Right lung (tissue), 10 donors: ENCODE measurements at places on chromosomes 7 and 10.

GRCh38 chr10:70293169-70293843 is 9.5 kb upstream of the NPFFR1 start:
- DNase-seq, result no peak

GRCh38 chr7:112108981-112109380 is 97.2 kb downstream of the DOCK4 start:
- no peak for DNase-seq

DNA sequence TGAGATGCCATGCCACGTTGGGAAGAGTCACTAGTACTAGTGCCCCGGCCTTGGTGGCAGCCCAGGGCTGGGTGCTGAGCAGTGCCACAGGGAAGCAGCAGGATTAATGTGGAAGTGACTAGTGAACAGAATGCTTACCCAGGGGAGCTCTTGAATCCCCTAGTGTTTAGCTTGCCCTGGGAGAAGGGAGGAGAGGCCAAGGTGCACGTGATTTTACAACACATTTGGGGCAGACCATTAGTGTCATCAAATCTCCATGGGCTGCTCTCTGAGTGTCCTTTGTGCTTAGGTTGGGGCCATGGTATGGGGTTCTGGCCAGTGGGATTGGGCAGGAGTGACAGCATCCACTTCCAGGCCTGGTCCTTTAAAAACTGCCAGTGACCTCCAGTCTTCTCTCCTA is 37.5 kb downstream of the ARHGAP22 start:
- DNase-seq, result no peak

GRCh38 chr10:28593811-28594210 is 60.9 kb downstream of the WAC start:
- DNase-seq, result no peak

DNA sequence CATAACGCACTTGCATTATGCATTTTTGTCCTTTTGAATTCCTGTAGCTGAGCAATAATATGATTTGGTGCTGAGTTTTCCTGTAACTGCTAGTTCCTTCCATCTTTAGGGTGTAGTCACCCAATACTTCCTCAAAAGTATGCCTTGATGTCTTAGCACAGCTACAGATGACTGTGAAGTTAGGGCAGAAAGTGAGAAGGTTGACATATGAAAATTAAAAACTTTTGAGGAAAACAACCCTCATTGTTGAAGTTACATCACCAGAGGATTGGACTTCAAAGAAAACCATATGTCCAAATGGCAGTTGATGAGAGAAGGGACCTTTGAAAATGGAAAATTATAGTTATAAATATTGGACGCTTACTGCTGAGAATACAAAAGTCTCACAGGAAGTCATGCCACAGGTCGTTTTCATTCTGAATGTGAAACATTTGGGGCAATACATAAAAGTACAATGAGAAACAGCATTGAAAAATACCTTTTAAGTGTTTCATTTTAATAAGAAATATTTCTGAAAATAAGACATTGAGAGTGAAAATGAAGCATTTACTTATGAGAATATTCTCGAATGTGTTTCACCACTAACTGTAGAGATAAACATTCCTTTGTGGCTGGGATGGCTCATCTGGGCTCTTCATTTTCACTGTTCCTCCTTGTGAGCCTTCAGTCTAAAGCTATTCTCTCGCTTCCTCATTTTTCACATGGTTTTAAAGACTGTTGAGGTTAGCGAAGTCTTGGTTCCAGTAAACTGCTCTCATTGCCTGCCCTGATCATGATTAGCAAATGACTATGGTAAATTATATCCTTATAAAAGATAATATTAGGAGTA is 61.4 kb upstream of the NME8 start:
- no peak for DNase-seq

DNA sequence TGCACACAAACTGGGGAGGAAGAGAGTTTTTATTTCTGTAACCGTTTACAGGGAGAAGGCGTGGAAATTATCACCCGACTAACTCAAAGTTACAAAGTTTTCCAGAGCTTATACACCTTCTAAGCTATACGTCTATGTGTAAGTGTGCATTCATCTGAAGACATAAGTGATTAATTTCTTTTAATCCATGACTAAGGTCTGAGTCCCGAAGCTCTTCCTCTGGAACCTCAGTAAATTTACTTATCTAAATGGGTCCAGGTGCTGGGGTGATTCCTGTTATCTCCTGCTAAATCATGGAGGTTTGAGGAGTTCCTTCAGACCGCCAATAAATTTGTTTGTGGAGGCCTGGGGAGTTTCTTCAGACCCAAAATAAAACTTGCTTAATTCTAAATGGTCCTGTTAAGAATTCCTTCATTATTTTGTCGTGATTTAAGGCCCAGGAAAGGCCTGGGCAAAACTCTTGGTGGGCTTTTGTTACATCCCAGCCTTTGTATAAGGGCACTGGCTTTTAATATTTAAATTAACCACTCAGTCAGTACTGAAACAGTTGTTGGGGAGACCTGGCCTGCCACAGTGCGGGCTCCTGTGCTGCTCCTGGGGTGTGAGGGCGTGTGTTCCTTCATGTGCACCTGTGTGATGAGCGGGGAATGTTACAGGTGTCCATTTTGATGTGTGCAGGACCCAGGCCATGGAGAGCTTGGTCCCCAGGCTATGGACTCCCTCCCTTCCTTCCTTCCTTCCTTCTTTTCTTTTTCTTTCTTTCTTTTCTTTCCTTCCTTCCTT is 5.8 kb upstream of the METTL27 start:
- no peak for DNase-seq

GRCh38 chr10:59857921-59858320 is 48.4 kb downstream of the CCDC6 start:
- DNase-seq, result no peak

- no peak for DNase-seq
Measured at GRCh38 chr10:122474131-122474818, 12.9 kb downstream of the HTRA1 start.

DNA sequence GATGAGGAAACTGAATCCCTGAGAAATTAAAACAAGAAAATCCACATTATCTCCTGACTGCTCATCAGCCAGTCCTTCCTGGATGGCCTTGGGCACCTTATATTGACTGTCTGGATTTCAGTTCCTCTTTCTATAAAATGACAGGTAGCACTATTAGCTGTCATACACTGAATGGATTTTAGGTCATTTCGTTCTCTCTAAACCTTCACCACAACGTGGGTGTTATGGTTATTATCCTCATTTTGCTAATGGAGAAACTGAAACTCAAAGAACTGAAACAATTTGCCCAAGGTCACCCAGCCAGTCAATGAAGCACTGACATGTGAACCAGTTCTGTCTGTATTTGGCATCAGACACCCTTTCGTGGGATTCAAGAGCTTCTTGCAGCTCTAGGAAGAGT is 193.8 kb downstream of the CYP26A1 start:
- DNase-seq, result no peak

GRCh38 chr7:152462995-152463708 is 27.3 kb upstream of the KMT2C start:
- no peak for DNase-seq

- DNase-seq, result no peak
Measured at GRCh38 chr7:128735436-128735835, 3.7 kb upstream of the CALU start.
